Activated CD8-positive, alpha-beta memory T cell treated with anti-CD3 and anti-CD28 coated beads for 48 hours (primary cell): ENCODE measurements at places on chromosomes 16 and 17.

DNA sequence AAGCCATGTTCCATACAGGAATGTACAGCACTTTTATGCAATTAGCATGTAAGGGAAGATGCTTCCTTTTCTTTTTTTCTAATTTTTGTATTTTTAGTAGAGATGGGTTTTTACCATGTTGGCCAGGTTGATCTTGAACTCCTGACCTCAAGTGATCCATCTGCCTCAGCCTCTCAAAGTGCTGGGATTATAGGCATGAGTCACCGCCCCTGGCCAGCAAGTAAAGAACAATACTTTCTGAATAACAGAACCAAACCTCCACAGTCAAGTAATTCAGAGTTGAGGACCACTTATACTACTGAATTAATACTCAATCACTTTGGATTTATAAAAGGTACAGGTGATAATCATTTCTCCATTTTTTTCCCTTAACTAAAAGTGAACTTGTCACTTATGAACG is 13.0 kb downstream of the C16orf87 start:
- DNase-seq: no peak

DNA sequence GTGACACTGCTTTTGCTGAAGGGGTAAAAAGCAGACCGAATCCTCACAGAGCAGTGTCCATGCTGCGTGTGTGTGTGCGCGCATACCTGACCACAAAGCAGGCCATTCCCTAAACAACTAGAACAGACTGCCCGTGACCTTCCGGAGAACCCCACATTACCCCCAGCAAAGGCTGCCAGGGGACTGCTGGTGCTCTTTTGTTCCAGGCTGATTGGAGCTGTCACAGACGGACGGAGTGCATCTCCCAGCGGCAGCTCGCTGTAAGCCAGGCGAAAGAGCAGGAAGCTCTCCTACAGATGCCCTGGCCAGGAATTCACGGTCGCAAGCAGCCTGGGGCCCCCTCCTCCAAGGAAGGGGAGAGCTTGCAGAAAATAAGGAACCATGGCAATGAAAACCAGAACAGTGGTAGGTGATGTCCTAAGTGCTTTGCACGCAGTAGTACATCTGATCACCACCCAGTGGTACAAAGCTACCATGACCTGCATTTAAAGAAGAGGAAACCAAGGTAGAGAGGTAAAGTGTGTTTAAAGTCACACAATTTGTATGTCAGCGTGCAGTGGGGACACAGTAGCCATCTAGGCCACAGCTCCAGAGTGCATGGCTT is 153.4 kb upstream of the DYNLRB2 start:
- no peak for DNase-seq

GRCh38 chr17:13599864-13600263 is 1.9 kb downstream of the HS3ST3A1 start:
- no peak for DNase-seq

DNA sequence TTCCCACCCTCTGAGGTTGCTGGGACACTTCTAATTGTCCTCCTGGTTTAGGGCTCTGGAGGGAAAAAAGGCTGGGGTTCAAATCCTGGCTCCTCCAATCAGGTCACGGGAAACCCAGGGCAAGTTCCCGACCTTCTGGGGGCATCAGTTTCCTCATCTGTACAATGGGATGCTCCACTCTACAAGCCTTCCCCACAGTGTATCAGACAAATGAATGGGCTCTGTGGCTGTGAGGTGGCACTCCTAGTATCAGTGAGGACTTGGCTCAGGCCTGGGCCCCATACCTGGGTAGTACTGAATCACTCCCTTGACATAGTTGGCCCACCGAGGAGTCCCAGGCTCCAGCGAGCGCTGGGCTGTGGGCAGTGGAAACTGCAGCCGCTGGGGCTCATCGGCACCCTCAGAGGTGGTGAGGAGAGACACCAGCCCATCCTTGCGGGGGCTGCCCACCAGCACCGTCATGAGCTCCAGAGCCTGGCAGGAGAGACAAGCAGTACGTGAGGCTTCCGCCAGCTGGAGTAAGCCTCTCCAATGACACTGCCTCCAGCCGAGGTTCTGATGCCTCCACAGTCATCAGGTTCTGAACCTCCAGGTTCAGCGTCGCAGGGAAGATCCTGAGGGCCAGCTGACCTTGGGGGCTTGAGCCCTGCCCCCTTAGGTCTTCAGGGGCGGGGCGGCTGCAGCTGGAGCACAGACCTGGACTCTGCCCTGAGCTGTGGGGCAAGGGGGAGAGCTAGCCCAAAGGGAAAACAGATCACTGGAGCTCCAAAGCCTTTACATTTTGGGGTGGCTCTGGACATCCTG is 1.2 kb downstream of the GALK1 start:
- no peak for DNase-seq

DNA sequence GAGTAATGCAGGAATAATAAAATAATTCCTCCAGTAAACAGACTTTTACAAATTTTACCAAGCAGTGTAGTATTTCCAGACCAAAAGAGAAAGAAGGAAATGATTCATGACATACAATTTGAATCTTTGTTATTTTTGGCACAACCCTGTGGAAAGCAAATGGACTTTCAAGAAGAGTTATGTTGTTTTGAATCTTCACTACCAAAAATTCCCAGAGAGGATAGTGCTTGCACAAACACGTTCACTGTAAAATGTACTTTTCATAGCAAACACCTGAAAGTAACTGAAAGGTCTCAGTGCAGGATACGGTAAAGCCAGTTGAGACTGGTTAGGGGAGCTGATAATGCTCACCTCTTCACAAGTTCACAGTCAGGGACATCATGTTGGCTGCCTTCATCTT is 107.1 kb downstream of the USP22 start:
- DNase-seq: no peak

DNA sequence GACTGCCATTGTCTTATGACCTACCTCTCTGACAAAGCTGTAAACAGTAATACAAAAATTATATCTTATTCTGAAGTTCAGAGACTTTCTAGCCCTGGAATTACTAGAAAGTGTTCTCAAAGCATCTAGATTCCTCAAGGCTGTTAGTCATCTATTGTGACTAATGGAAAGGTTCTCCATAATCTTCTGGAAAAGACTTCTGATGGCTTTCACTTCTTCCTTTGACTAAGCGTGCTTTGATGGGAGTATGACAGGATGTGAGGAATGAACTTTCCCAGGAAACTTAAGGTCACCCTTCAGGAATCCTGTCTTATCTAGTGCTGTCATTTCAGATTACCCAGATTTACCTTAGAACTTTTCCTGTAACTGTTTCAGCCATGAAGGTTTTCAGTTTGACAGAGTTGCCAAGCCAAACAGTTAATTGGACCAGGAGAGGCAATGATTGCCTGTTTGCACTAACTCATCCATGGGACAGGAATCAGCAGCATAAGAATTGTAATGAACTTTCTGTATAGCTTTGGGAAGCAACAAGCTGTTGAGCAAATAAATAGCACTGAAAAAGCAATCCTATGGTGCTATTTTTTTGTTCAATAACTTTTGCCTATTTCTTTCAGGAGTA is 43.5 kb downstream of the AP2B1 start:
- no peak for DNase-seq

DNA sequence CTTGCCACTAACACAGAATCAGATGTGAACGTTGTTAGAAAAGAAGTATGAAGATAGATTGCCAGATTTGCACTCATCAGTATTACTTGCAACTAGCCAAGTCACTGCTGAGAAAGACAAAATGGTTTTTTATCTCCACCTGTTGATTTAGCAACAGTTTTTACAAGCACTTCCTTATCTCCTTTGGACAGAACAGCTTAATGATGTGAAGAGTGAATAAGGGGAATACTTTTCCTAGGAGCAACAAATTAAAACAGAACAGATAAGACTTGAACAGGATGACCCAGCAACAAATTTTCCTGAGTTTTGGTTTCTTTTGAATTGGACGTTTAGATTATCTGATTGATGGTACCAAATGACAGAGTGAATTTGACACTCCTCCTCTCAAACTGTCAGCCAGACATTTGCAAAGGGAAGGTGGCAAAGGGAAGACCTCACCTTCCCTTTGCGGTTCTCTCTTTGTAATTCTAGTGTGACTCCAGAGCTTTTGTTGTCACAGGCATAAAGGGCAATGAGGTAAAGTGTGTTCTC is 130.6 kb downstream of the NLK start:
- DNase-seq: no peak

DNA sequence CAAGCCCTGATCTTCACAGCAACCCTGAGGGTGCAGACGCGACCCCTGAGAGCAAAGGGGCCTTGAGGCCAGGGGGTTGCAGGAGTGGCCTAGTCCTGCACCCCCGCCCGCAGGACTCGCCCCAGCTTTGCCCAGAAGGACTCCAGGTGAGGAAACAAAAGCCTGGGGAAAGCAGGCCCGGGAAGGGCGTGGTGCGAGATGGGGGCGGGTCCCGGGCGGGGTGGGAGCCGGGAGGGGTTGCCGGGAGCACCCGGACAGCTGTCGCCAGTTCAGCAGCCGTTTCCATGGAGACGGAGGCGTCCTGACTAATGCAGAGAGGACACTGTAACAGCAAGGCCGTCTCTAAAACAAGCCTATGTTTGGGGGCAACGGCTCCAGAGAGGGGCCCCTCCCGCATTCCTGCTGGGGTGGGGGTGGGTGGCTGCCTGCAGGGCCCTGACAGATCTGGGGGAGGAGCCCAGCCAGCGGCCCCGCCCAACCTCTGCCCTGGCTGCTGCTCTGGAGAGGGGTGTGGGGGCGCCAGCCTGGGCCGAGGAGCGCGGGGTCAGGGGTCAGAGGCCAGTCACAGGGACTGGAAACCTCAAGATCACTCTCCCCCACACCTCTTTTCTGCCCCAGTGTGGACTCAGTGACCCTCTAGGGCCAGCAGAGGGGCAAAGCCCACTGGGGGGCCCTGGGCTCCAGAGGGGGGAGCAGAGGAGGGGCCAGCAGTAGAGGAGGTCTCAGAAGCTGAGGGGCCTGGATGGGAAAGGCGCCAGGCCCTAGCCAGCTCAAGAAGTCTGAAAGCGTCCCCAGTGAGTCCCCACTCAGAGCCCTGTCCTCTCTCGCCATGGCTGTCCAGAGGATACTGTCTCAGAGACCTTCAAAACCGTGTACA is 3.1 kb upstream of the TPPP3 start:
- no peak for DNase-seq

- DNase-seq: no peak
Measured at GRCh38 chr16:12016291-12016947, 39.9 kb downstream of the SNX29 start.

DNA sequence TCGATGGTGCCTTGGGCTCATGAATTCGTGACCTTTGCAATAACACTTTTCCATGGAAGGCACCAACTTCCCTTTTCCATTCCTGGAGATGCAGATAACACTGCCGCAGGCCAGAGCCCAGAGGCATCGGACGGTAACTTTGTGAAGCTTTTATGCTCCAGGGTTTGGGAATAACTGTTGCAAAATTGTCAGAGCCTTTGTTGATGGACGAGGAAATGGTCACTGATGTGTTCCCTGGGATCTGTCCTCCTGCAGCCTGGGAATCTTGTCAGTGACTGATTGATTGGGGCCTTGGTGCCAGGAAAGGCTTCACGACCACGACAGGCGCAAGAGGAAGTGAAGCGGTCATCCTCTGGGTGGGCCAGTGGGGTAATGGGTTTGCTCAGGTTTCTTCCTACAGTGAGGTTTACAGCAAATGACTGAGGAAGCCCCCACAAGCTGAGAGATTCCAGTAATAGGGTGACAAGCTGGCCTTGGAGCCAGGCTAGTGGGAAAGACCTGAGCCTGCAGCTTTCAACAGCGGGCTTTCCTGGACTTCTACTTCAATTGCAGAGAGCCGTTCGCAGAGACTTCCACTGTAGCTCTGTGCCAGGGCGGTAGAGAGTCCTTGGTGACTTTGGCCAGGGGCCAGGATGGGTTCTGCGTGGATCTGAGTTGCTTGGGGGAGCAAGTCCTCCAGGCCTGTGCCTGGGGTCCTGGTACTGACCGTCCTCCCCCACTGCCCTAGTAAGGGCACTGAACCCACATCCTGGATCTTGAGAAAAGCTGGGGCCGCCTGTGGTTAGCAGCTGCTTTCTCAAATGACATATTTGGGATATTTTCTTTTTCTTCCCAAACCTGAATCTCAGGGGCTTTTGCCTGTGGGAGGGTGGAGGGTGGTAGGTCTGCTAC is 37.6 kb downstream of the PGS1 start:
- no peak for DNase-seq

GRCh38 chr17:13311306-13311705 is 290.4 kb downstream of the HS3ST3A1 start:
- DNase-seq: no peak

DNA sequence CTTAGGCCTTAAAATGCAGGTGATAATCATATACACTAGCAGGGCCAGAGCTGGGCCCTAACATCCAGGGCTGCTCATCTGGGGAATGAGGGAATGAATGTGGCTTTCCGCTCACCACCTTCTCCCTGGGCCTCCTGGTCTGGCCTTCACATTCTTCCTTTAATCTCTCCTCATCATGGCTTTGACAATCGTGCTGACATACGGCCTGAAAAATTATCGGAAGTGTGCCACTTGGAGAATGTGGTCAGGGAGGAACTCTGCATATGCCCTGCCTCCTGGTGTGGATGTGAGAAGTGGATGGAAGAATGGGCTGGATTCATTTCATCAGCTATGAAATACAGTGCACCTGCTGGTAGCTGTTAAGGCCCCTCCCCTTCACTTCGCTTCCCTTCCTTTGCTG is 2.4 kb downstream of the WSCD1 start:
- DNase-seq: no peak

DNA sequence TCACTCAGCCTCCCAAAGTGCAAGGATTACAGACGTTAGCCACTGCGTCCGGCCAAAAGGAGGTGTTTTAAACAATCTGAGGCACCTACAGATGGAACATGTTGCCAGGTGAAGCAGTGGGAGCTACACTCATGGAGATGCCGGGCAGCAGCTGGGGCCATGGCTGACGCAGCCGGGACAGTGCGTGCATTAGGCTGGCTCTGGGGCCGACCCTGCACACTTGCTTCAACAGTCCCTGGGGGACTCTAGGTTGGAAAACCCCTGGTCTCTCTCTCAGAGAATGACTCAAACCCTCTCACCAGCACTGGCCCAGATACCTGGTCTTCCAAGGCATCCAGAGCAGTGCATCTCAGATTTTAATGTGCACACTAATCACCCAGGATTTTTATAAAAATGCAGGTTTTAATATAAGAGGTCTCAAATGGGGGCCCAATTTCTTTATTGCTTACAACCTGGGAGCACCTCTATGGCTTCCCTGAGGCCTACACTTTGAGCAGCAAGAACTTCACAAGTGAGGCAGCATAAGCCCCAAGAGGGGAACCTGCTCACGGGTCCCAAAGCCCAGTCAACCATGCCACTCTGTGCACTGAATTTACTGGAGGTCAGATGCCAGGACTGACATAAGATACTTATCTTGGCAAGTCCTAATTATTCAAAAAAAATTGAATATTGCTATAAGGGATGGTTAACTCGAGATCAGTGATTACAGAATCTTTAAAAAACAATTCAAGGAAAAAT is 70.8 kb upstream of the TRAP1 start:
- no peak for DNase-seq
